ENCODE measurements at places on chromosomes 1 and 21.
A peak's percentile ranks its signal among the peaks of the same experiment; 100 is the strongest.

GRCh38 chr1:169838942-169839341 lies 44.2 kb upstream of the METTL18 start:
- DNase-seq = no peak

DNA sequence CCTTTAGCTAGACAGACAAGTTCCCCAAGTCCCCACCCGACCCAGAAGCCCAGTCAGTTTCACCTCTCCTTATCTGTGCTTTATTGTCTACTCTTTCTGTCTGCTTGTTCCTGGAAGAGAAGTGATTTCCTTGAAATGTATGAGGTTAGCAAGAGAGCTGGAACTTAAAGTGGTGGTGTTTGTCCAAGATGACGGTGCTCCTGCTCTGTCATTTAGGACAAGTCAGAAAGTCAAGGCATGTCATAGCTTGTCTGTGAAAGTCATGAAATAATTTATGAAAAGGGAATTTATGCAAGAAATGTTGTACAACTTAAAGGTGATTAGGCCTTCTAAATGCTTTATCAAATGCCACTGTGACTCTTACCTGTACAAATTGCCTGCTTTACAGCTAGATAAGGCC lies 178.1 kb downstream of the PLA2G4A start:
- DNase-seq = no peak

- DNase-seq = no peak
Observed at GRCh38 chr1:71743862-71744261, 538.5 kb downstream of the NEGR1 start.

DNA sequence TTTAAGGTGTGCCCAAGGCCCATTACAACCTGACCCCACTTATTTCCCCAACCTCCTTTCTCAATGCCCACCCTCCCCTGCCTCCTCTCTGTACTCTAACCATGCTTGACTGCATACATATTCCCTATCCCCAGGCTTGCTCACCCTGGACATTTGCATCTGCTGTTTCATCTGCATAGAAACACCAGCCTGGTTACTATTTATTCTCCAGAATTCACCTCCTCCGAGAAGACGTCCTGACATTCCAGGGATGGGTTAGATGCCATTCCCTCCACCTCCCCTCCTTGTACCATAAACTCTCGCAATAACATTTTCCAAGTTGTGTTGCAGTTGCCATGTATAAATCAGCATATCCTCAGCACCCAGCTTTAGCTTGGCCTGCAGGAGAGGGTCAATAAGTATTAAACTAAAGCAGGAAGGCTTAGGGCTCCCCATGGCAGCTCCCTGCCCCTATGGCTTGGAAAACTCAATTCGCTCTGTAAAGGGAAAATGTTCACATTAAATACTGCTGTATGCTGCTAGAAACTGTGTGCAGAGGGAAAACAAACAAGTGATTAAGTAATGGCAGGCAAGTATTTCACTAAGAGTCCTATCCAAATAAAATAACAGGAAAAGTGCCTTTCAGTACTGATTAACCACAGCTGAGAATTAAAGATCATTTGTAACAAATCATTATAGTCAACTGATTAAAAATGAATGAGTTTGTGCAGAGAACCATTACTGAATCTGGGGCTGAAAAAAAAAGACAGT lies 202.3 kb downstream of the TNR start:
- no peak for DNase-seq

DNA sequence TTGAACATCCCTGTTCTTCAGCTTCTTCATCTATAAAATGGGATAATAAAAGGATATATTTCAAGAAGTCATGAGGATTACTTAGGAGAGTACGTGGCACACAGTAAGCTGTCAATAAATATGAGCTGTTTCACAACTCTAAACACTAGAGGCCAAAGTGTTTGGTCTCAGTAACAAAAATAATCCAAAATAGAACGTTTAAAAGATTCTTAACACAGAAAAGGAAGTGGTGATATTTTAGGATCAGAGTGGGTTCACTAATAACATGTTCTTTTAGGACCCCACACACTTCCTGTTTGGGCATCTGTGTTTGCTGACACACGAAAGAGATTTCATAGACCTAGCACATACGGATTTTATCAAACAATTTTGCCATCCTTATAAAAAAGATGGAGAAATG lies 32.9 kb downstream of the TNFSF18 start:
- no peak for DNase-seq

DNA sequence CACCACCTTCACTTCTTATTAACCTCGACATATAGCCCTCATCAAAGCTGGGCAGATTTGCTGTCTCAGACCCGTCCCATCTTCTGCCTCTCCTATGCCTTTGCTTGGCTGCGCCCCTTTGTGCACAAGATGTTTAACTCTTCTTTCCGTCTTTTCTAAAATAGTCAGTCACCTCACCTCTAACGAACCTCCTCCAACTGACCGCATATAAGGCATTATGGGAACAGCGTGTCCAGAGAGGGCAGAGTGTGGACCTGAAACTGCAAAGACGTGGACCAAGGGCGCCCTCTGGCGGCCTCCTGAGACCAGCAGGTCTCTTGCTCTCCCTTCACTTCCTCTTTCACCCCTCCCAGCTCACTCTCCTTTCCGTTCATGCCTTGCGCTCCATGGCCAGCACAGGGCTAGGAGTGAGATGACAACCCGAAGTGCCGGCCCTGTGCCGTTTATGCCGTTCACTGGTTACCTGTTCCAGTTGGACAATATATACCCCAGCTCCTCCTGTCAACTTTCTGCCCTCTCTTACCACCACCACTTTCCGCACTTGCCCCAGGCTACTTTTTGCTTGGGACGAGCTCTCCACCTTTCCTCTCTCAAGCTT lies 2.5 kb upstream of the METTL25B start:
- DNase-seq = peak; percentile 73

DNA sequence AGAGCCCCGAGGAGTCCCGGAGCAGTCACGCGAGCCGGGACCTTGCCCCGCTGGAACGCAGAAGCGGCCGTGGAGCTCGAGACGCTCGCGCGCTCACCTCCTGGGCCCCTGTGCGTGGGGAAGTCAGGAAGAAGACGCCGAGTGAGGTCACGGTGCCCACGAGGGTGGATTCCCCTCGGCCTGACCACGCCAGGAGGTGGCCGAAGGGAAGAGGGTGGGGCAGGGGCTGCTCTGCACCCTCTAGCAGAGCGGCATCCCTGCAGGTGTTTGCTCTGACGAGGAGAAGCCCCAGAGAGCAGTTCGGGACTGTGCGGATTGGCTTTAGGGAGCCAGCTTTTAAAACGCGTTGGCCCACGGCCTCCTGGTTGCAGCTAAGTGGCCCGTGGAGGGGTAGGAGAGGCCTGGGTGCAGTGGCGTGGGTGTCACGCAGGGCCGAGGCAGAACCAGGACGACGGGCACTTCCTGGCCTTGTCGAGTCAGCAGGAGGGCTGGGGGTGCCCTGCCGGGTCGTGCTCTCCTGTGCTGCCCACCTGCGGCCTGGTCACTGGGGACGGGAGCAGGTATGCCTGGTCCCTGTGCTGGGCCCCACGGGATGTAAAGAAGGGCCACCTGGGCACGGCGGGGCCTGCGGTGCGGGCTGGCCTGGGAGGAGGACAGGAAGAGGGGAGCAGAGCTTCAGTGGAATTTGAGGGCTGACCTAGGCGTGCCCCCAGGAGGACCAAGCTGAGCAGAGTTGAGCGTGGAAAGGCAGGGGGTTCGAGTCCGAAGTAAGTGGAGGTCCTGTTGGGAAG lies 1.0 kb downstream of the PDXK start:
- no peak for DNase-seq

DNA sequence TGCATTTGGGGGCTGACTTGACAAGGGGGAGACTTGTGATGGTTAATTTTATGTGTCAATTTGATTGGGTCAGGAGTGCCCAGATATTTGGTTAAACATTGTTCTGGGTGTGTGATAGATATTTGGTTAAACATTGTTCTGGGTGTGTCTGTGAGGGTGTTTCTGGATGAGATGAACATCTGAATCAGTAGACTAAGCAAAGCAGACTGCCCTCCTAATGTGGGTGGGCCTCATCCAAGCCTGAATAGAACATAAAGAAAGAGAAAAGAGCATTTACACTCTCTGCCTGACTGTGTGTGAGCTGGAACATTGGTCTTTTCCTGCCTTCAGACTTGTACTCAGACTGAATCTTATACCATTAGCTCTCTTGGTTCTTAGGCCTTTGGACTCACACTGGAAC lies 113.5 kb downstream of the ODF2L start:
- DNase-seq = no peak

DNA sequence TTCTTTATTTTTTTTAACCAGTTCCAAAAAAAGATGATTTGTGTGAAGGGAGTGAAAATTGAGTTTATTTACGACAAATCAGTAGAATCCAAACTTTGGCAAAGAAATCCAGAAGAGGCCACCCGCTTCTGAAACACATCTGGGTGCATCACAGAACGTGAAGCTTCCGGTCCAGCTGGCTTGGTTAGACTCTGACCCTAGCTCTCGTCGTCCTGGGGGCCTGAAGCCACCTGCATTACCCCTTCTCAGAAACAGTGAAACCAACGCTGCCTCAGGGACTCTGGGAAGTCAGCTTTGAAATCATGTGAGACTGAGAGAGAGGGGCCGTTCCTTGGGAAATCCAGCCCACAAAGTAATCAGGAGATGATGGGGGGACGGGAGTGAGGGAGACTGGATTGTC lies 21.8 kb downstream of the AJAP1 start:
- DNase-seq = no peak

- DNase-seq = no peak
Observed at GRCh38 chr1:93591676-93592550, 89.7 kb downstream of the BCAR3 start.

DNA sequence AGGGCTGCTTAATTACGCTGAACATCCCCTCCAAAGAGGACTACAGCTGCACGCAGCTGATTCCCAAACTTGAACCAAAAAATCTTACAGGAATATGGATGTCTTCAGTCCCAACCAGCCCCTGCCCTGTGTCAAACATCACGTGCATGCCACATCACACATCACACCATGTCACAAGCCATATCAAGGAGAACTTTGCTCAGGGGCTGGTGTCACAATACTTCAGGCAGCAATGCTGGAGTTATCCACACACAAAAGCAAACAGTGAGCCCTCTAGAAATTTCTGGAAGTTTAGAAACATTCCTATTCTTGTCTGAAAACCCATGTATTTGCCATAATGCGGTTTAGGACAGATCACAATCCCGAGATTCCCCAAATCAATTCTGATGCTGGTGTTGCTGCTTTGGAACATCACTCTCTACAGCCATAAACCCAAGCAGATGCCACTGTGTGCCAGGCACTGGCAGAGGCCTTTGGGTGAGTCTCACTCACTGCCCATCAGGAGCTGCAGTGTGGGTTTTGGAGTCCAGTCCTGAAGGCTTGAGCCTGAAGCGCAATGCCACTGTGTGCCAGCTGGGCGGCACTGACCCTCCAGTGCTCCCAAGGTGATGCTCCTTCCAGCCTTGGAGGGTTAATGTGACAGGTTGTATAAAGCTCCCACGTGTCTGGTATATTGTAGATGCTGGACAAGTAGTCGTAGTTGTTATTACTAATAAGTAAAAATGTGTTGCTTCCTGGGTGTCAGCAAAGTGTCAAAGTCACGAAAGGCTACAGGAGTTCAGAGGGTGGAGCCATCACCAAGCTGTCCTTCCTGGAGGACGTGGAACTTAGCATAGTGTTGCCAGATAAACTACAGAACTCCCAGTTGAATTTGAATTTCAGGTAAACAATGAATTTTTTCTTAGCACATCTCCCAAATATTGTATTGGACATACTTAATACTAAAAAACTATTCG lies 20.1 kb upstream of the EFNA1 start:
- DNase-seq = no peak

GRCh38 chr1:102183711-102184110 lies 187.0 kb upstream of the OLFM3 start:
- no peak for DNase-seq

DNA sequence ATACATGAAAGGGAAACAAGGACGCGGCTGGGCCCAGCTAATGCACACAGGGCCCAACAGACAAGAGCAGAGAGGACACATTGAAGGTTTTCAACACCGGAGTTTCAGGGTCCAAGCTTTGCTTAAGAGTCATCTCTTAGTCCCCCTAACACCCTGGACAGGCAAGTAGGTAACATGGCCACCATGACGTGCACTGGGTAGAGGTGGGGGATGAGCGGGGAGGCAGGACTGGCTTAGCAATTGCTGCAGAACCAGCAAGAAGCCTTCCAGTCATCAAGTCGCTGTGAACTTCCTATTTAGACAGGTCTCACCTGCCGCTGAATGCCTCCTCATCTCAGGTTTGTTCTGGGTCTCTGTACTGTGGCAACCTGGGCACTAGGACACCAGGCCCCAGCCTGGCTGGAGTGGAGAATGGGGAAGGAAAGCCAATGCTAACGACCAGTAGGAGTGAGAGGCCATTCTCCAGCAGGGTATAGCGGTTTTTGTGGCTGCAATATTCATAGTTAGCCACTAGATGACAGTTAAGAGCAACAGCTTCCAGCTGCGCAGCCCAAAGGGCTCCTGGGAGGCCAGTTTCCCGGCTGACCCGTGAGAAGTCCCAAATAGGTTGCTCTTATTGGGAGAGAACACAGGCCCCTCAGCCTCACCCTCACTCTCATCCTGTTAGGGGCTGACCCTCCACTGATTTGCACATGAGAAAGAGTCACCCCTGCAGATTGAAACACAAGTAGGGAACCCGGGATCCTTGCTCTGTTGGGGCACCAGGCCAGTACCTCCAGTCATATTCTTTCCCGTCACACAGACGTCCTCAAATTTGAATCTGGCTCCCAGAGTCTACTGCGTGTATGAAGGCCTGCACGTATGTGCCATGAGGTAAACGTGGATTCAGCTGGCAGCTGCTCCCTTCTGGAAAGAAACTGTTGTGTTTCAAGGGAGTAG lies 6.0 kb upstream of the PIGC start:
- peak; percentile 69 for DNase-seq

- DNase-seq = no peak
Observed at GRCh38 chr1:150780510-150780909, 14.9 kb upstream of the CTSS start.

DNA sequence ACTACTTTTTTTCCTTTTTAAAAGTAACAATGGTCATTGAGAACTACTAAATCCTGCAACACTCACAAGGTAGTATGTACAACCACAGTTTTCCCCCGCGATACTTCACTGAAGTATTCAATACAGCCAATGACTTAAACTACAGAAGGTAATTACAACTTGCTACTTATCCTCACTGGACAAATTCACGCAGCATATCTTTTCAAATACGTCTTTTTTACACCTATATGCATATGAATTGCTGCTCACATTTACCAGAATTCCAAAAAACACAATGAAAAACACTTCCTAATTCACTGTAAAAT lies 12.4 kb downstream of the NRIP1 start:
- no peak for DNase-seq

DNA sequence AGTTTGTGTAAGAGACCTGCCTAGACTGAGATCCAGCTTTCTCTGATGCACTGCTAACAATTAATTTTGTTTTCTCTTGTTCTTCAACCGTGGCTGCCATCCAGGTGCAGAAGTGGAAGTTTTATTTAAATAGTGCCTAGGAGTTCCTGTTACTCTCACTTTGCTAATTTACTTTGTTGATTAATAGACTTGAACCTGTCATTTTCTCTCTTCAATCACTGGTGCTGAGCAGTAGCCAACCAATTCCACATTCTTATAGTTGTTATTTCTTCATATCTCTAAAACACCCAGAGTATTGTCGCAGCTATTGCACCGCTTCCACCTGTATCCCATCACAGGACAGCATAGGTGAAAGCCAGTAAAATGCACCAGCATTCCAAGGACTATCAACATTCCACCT lies 157.2 kb downstream of the PDE4B start:
- DNase-seq = no peak

- no peak for DNase-seq
Observed at GRCh38 chr1:209880031-209880430, 52.3 kb downstream of the UTP25 start.
